ENCODE measurements at places on chromosomes 6 and 20. TPM values are rescaled to one million over a fixed set of nuclear protein-coding genes. Genes with fewer than 3 reads are reported as not detected.

GRCh38 chr20:17856837-17857605, 111.6 kb downstream of the SNX5 start:
- no peak for DNase-seq

The BPIFB4 gene
- polyA plus RNA-seq: not detected

The RREB1 gene
- 5.6 TPM for polyA plus RNA-seq

- peak; percentile 10 for DNase-seq
Measured at GRCh38 chr20:40197691-40198090, 491.3 kb downstream of the MAFB start.

- DNase-seq: peak; percentile 8
Measured at GRCh38 chr6:72621291-72622093, at the start of gene KCNQ5. KCNQ5 (plus strand) TSS chr6:72622064.

- no peak for DNase-seq
Measured at GRCh38 chr6:62150048-62150663, 135.9 kb downstream of the KHDRBS2 start.

- no peak for DNase-seq
Measured at GRCh38 chr6:146359131-146359530, 184.5 kb upstream of the RAB32 start.

- no peak for DNase-seq
Measured at GRCh38 chr6:144723431-144723830, 438.3 kb downstream of the UTRN start.

The LY86 gene
- polyA plus RNA-seq: 609 TPM

The SALL4 gene
- 0.07 TPM for polyA plus RNA-seq

- no peak for DNase-seq
Measured at GRCh38 chr20:10379761-10380160, 54.3 kb downstream of the MKKS start.

GRCh38 chr6:109465772-109466171, 10.2 kb upstream of the MICAL1 start:
- no peak for DNase-seq
